Activated T-cell treated with anti-CD3 and anti-CD28 coated beads, Interleukin-2, amount 50 U/mL, for 4 hours (primary cell): ENCODE measurements at places on chromosomes 1 and 21. TPM values are rescaled to one million over a fixed set of nuclear protein-coding genes. Genes with fewer than 3 reads are reported as not detected.

The CNTN2 gene
- total RNA-seq: not detected

The CR1 gene
- total RNA-seq: not detected

The MORN1 gene
- total RNA-seq: 7.0 TPM

The CTSK gene
- 0.81 TPM for total RNA-seq

The TMEM82 gene
- total RNA-seq: not detected

The LCE1C gene
- total RNA-seq: not detected

The PLA2G2F gene
- total RNA-seq: not detected

The OR2T35 gene
- total RNA-seq: not detected

The RUNX1 gene
- 116 TPM for total RNA-seq

The WNT4 gene
- total RNA-seq: not detected

The REG4 gene
- total RNA-seq: 1.2 TPM

The MAP1LC3C gene
- not detected for total RNA-seq

The OR14K1 gene
- not detected for total RNA-seq

The AHCYL1 gene
- 45.4 TPM for total RNA-seq

The CCDC27 gene
- not detected for total RNA-seq

The NBPF6 gene
- not detected for total RNA-seq

The RGSL1 gene
- not detected for total RNA-seq

The C1orf141 gene
- not detected for total RNA-seq

The ZDHHC18 gene
- total RNA-seq: 66.1 TPM

The RAB42 gene
- not detected for total RNA-seq

The BATF3 gene
- total RNA-seq: 64.8 TPM

The CRABP2 gene
- total RNA-seq: 2.5 TPM

The KCNN3 gene
- total RNA-seq: 0.45 TPM

The PRRX1 gene
- total RNA-seq: not detected

The ITLN1 gene
- not detected for total RNA-seq

The OR2M4 gene
- total RNA-seq: not detected

The PARK7 gene
- 401 TPM for total RNA-seq

The KAZN gene
- total RNA-seq: 0.35 TPM

The HMGCS2 gene
- 0.25 TPM for total RNA-seq

The KCNJ15 gene
- 0.29 TPM for total RNA-seq

The VCAM1 gene
- 0.16 TPM for total RNA-seq

The TIE1 gene
- total RNA-seq: 0.18 TPM

The SLAMF9 gene
- not detected for total RNA-seq

The GNL2 gene
- 137 TPM for total RNA-seq

The MSH4 gene
- 0.45 TPM for total RNA-seq

The ANGPTL3 gene
- not detected for total RNA-seq

The RGS13 gene
- total RNA-seq: not detected

The SLC26A9 gene
- total RNA-seq: not detected

The LCE3D gene
- not detected for total RNA-seq

The SPRR1B gene
- total RNA-seq: not detected

The TSPEAR gene
- not detected for total RNA-seq

The PCP4L1 gene
- not detected for total RNA-seq

The ANKRD45 gene
- not detected for total RNA-seq

The USH2A gene
- total RNA-seq: not detected

The AMY1C gene
- not detected for total RNA-seq

The KCND3 gene
- not detected for total RNA-seq

The PPIAL4G gene
- total RNA-seq: not detected

The BNIPL gene
- total RNA-seq: 0.53 TPM

The RIMS3 gene
- 0.57 TPM for total RNA-seq

The MEGF6 gene
- 0.84 TPM for total RNA-seq

The CBS gene
- 8.4 TPM for total RNA-seq
